CD4-positive, CD25-positive, alpha-beta regulatory T cell (primary cell): ENCODE measurements at places on chromosomes 5 and 9.

- DNase-seq, result no peak
Observed at GRCh38 chr9:15967068-15967467, 414.2 kb downstream of the CCDC171 start.

- no peak for DNase-seq
Observed at GRCh38 chr5:86748538-86749105, 130.9 kb downstream of the COX7C start.

DNA sequence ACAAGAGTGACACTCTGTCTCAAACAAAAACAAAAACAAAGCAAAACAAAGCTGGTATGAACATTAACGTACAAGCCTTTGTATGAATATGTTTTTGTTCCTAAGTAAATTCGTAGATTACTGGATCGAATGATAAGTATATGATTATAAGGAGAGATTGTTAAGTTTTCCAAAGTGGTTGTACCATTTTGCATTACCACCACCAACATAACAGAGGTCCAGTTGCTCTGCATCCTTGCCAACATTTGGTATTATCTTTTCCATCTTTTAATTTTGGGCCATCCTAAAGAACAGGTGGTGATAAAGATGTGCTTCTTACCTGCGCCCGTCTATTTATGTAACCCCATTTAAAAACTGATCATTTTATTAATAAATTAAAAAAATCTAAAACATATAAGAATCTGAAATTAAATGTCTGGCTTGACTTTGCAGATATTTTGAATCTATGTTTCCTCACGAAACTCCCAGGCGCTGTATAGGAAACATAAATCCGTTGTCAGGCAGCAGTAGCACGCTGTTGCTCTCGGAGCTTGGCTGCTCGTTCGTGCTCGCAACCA, 593 bp upstream of the NAA35 start:
- DNase-seq, result no peak

- DNase-seq, result no peak
Observed at GRCh38 chr9:87431837-87432236, 65.8 kb upstream of the DAPK1 start.

DNA sequence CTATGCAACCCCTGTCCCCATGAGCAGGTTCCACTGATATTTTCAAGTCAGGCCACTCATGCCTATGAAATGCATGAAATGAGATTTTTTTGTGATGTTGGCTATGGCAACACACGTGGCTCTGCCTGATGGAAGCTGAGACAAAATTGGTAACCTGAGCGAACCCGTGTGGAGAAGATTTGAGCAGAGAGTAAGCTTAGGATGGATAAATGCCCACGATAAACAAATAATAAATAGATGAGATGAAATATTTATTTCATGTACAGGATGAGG, 153.4 kb upstream of the IER5L start:
- no peak for DNase-seq

DNA sequence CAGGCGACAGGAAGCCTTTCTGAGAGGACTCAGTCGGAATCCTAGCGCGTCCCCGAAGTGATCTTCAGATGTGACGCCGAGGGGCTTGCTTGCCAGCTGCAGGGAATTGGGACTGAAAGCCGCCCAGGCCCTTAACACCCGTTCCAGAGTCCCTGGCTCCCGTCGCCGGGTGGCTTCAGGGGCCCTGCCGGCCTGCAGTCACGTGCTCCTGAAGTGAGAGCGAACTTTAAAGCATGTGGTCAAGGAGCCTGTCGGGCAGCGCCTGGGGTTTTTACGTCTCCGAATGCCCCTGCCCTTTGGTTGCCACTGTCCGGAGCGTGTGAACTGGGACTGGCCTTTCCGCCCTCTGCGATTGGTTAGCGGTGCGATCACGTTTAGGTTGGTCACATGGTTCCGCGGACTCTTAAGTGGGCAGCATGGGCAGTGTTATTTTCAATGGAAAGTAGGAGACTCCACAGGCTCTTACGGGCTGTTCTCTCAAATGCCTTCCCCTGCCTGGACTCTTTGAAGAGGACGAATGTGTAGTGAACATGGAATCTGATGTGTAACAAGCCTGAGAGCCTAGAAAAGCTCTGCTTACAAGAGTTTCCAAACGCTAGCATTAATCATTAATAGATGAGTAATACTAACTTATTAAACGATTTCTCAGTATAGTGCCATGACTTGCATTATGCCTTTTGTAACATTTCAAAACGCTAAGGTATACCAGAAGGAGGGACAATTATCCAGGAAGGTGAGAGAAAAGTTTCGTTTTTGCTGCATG, 1.9 kb downstream of the VLDLR start:
- DNase-seq, result no peak
